Iris pigment epithelial cell (primary cell): ENCODE measurements at places on chromosomes 6 and 20.

DNA sequence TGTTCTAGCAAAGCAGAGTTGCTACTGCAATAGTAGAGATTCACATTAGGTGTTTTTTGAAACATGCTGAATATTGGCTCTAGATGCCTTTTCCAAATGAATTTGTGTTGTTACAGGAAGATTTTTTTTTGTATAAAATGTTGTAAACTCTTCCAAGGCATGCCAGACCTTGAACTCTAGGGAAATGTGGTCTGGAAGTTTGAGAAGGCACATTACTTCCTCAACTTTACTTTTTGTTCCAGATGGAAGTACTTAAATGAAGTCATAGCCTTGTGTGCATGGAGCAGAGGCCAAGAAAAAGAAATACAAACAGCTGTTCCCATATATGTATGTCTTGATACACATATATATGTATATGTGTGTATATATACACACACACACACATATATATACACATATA lies 585.7 kb upstream of the MARCKS start:
- no peak for DNase-seq

GRCh38 chr6:112594886-112595594 lies 247.9 kb downstream of the RFPL4B start:
- no peak for DNase-seq

- no peak for DNase-seq
These were observed 113.6 kb downstream of the HDGFL1 start for GRCh38 chr6:22682979-22683378.

DNA sequence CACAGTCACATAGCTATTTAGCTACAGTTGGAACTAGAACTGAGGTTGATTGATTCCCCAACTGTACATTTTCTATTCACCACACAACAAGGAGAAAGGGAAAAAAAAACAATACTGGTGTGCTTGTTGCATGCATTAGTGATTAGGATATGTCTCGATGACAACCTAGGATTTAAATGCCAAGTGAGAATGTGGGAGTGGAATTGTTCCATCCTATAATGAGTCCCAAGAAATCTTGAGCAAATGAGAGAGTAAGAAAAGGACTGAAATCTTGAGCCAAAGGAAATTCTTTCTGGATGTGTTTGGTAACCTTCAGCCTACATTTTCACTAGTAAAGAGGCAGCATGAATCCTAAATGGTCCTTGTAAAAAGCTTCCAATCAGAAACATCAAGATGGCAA lies 232.7 kb downstream of the HIVEP2 start:
- DNase-seq = no peak

DNA sequence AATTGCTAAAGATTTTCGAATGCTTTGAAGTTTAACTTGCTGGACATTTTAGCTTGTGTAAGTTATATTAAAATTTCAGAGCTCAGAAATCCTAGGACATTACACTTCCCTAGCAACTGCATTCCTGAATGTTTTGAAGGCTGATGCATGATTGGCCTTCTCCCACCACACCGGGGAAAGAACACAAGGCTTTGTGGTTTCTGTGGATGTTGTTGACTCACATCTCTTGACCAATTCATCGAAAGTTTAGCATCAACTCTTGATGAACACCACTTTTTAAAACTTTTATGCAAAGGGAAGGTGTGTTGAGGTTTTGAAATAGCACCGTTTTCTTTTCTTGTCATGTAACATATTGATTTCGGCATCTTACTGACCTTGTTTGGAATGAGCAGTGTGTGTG lies 81.1 kb downstream of the RIMS1 start:
- DNase-seq = peak; percentile 35

GRCh38 chr6:7201732-7202541 lies 94.2 kb downstream of the RREB1 start:
- no peak for DNase-seq

DNA sequence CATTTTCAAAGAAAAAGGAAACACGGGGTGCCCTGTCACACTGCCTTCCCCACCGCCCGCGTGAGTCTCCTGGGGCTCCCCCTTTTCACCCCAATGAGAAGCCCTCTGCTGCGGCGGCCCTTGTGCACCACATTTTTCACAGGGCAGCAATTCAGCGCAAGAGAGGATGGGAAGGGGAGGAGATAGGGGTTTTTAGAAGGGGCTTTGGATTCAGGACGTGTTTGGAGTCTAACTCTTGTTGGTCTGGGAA lies 726 bp upstream of the ARFGEF3 start:
- no peak for DNase-seq

DNA sequence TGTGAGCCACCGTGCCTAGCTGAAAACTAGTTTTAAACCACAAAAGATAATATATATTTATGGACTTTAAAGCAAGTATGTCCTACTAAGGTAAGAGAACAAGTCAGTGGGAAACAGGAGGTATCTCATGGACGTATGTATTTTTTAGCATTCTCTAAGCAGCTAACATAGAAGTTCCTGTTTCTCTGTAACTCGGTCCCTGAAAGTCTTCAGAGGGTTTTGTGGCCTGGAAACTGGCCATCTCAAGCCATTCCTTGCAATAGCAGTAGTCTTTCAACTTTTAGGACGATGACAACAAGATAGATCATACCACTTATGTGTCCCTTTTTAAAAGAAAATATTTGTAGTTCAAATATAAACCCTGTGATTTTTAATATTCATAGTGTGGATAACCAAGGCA lies 95.6 kb upstream of the RALGAPA2 start:
- no peak for DNase-seq

GRCh38 chr6:12947151-12947871 lies 230.7 kb downstream of the PHACTR1 start:
- no peak for DNase-seq

- DNase-seq = no peak
These were observed 62.8 kb downstream of the UTRN start for GRCh38 chr6:144347933-144348332.

DNA sequence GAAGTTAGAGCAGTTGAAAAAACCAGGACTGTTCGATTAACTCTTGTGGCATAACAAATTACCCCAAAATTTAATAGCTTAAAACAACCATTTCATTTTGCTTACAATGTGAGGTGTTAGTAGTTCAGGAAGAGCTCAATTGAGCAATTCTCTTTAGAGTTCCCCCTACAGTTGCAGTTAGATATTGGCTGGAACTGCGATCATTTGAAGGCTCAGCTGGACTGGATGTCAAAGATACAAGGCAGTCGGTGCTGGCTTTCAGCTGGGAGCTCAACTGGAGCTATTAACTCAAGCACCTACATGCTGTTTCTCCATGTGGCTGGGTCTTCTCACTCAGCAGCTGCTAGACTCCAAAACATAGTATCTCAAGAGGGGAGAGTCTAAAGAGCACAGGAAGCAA lies 96.0 kb upstream of the LOC128125822 start:
- DNase-seq = no peak

DNA sequence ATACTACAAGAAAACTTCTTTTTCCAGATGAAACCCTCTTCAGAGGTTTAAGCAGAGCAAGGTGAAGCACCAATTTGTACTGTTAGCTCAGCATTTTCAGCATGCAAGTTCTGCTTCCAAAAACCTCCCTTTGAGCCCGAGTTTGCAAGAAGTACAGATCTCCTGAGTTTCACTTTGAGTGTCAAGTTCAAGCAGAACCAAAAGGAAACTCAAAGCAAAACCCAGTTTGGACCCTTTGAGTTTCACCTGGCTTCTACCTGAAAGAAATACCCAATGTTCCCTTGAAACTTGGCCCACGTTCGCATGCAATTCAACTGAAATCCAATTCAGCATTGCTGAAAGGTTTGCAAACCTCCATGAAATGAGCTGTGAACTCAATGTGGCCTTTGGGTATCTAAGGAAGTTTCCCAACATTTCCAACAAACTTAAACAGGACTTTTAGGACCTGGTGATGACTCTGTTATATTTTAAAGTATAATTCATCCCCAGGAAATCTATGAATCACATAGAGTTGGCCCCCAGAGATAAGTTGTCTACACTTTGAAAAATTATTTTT lies 62.9 kb upstream of the HBS1L start:
- DNase-seq = no peak

DNA sequence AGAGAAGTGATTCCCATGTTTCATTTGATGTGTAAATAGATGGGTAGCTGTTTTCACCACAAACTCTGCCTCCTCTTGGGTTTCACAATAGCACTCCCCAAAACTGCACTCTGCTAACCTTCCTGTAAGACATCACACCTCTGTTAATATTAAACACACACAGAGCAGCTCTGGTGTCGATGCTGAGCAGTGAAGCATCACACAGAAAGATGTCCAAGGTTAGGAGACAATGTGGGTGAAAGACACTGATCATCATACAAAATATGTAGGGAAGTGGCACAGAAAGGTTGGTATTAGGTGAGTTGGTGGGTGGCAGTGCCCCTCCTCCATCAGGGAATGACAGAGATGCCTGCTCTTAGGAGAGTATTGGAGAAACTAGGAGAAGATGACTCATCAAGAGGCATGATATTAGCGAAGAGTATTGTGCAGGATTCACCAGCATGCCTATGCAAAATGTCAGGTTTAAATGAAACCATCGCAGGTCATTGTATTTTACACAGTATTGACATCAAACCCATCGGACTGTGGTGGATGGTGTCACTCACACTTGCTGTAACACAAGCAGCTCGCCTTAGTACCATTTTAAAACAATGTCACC lies 199.7 kb downstream of the TBXT start:
- no peak for DNase-seq

DNA sequence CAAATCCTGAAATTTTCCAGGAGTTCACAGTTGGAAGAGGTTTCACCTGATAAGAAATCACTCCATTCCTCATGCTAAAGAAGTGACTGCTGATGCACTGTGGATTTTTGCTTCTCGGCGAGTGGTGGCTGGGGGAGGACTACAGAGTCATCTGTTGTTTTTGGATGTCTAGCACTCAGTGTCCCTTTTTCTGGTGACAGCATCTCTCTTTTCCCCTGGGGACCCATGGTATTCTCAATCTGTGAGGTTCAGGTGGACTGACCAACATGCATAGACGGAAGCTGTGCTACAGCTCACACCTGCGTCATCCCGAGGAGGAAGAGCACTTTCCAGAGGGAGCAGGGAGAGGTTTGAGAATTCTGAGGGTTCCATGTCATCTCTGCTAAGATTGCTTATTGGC lies 42.7 kb upstream of the ZNF831 start:
- no peak for DNase-seq

DNA sequence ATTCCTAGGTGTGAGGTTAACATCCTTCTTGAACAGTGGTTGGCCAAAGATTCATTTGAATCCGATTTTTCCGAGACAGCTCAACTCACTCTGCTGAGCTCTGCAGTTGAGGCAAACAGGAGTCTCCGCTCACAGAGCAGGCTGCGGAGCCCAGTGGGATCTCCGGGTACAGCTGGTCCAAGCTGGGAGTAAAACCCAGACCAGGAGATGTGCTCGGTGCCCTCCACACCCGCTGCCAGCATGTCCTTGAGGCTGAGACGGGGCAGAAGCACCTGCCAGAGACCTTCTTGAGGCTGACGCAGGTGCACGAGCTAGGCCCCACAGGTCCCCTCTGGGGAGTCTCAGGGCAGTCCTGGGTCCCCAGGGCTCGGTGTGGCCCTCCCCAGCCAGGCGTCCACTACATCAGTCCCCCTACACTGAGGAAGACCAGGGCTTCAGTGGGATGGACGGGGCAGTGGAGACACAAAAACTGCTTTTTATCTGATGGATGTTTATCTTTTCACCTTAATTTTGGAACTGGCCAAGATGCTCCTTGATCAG lies 119.0 kb downstream of the AGPAT4 start:
- no peak for DNase-seq

GRCh38 chr6:147900247-147900830 lies 391.8 kb downstream of the SAMD5 start:
- DNase-seq = peak; percentile 50

- no peak for DNase-seq
These were observed 58.0 kb downstream of the MYH7B start for GRCh38 chr20:35013421-35014411.

DNA sequence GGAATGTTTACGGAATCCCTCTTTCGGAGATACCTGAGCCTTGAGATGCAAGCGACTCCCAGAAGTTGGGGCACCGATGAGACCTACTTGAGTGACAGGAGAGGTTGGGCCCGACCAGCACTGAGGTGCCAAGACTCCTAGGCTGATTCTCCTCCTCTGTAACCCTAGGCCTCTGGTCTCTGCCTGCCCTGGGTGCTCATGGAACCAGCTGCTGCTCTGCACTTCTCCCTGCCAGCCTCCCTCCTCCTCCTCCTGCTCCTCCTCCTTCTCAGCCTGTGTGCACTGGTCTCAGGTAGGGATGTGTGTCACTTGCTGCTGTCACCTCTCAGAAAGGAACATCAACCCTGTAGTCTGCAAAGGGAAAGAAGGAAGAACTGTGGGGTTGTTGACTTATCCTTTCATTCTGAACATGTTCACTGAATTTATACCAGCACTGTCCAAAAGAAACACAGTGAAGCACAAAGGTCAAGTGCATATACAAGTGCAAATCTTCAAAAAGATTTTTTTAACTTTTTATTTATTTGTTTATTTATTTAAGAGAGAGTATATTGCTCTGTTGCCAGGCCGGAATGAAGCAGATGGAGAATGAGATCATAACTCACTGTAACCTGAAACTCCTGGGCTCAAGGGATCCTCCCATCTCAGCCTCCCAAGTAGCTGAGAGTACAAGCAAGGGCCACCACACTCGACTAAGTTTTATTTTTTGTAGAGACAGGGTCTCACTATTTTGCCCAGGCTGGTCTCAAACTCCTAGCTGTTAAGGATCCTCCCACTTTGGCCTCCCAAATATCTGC lies 913 bp downstream of the BTN2A2 start:
- peak; percentile 85 for DNase-seq

DNA sequence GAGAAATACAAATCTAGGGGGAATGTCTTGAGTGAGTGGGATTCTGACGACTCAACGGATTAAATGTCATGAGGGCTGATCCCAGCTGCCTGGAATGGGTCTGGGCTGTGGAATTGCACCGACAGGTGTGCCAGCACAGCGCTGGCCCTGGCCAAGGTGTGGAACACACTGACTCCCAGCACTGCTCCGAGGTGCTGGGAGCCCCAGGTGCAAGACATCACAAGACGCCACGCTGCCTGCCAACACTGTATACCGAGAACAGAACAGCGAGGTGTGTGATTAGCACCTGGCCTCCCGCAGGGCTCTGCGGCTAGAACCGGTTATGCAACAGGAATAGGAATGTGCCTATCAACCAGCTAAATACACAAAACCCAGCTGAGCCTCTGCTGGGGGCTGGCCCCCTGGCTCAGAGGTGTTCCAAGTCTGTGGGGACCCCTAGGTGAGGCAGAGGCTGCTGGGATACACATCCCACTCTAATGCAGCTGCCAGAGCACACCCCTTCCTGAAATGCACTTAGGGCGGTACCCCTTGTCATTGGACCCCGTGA lies 24.8 kb upstream of the APMAP start:
- DNase-seq = no peak

DNA sequence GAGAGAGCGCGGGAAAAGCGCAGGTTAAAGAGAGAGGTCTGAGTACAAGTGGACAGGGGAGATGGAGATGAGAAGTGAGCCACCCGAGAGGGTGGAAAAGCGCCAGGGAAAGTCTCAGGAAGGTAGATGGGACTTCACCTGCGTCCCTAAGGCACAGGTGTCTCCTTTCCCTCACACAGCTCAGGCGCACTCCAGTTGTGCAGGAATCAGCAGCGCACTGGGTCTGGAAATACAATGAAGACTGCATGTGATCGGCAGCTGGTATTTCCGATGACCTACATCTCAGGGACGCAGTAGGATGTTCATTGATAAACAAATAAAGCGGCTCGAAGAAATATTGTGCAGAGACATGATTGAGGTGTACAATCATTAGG lies 432 bp upstream of the KHDRBS2 start:
- no peak for DNase-seq

- DNase-seq = no peak
These were observed 73.0 kb downstream of the SLX4IP start for GRCh38 chr20:10508060-10508459.

GRCh38 chr6:17484201-17484849 lies 90.9 kb downstream of the CAP2 start:
- DNase-seq = no peak
